KBM-7 (cell line): ENCODE measurements at places on chromosomes 5 and 9.
A peak's percentile ranks its signal among the peaks of the same experiment; 100 is the strongest.

DNA sequence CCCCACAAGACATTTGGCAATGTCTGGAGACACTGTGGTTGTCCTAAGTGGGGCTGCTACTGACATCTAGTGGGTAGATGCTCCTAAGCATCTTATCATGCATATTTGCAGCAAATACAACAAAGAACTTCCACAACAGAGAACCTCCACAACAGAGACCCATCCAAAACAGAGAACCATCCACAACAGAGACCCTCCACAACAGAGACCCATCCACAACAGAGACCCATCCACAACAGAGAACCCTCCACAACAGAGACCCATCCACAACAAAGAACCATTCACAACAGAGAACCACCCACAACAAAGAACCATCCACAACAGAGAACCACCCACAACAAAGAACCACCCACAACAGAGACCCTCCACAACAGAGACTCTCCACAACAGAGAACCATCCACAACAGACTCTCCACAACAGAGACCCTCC is 32.8 kb downstream of the ARPC5L start:
- peak; percentile 62 for DNase-seq

GRCh38 chr5:97096846-97097245 is 45.6 kb downstream of the LIX1 start:
- DNase-seq: no peak

DNA sequence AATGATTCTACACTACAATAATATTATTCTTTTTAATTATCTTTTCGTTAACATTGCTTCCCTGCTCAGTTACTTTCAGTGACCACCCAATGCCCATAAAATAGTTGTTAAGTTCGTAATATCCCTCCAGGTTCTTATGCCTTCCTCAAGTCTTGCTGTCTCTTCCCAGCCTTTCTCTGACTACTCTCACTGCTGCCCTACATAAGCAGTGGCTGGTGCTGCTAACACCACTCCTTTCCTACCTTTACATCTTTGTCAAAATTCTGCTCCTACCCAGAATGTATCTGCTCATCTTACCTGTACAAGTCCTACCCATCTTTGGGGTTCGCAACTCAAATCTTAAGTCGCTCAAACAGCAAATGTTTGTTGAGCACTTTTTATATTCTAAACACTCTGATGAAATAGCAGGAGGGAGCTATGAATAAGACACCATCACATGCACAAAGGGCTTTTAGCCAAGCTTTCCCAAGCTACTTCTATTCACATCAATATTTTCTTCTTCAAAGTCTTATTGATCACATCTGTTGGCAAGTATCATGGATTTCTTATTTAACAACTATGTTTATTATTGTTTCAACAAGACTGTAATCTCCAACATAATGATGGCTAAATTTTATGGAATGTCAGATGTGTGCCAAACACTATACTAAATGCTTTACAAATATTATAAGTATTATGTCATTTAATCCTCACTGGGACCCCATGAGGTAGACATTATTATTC is 29.5 kb downstream of the SLC25A46 start:
- DNase-seq: no peak

- no peak for DNase-seq
These were observed at the start of gene ELAVL2 for GRCh38 chr9:23826120-23826629. ELAVL2 (minus strand) TSS chr9:23826240; CDS start chr9:23762234, 64,006 bp downstream.

GRCh38 chr5:59768152-59769040 is 125.1 kb downstream of the PDE4D start:
- peak; percentile 66 for DNase-seq

DNA sequence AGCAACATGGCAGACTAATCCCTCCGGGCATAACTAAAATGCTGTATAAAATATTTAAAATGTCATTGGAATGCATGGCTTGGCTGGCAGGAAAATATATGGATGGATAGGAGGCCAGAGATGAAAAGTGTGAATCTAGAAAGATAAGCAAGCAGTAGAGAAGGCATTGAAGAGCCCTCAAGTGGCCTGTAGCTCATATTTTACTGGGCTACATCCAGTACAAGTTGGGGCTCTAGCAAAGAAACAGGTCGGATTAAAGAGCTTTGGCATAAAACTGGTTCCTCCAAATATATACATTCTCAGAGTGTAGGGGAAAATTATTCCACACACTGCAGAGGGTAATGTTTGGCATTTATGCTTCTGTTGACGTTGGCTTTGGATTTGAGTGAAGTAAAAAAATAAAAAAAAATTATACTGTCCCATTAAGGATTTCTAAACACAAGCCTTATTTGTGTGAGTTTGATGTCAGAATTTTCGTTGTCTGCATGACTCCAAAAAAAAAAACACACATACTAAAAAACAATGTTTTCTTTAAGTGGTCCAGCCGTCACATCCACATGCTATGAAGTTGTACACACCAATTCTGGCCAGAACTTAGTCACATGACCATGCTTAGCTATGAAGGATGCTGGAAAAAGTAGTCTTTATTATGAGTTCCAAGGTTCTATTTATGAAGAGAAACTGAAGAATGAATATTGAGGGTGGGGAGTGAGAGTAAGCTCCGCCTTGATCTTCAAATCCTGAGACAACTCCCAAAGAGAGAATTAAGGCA is 147.0 kb downstream of the TLE1 start:
- DNase-seq: no peak

GRCh38 chr5:85452322-85453025 is 1067.8 kb upstream of the EDIL3 start:
- no peak for DNase-seq

DNA sequence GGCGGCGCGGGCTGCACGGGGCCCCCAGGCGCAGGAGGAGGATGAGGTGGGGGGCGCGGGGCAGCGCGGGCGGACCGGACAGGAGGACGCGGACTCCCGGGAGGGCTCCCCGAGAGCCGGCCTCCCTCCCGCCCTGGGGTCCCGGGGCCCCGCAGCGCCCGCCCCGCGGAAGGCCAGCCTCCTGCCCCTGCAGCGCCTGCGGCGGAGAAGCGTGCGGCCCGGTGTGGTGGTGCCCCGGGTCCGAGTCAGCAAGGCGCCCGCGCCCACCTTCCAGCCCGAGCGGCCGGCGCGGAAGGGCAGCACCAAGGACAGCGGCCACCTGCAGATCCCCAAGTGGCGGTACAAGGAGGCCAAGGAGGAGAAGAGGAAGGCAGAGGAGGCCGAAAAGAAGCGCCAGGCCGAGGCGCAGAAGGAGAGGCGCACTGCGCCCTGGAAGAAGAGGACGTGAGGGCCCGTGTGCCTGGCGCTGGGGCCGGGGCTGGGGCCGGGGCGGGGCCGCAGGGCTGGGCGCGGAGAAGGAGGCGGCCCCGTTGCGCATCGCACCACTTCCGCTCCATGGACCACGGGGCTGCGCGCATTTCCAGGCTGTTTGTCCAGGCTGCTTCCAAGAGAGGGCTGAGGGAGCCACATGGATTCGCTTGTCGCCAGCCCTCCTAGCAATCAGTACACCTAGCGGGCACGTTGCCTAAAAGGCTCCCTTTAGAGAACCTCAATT is 86.0 kb downstream of the ANKRD33B start:
- DNase-seq: no peak

- no peak for DNase-seq
These were observed 33.5 kb upstream of the ADAM19 start for GRCh38 chr5:157608972-157609565.

DNA sequence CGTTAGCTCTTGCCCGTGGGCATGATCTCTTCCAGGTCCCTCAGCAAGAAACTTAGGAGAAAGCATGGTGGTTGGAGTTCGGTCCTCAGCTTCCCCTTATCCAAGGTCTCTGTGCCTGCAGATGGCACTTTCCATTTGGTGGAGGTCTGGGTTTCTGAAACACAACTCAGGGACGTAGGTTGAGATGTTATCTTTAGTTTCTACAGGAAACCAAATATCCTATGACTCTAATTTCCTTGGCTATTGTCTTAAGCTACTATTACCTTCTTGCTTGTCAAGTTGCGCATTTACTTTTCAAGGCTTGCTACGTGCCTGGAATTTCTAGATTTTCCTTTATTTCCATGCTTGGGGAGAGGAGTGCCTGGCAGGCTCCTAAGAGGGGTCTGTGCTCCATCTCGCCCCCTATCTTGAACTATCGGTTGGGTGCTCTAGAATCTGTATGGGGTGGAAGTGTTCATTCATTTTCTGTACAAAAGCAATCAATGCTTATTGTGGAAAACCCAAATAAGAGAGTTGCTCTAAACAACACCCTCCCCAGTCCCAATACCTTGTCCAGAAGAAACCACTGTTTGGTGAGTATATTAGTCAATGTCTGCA is 32.9 kb upstream of the KCNIP1 start:
- no peak for DNase-seq

DNA sequence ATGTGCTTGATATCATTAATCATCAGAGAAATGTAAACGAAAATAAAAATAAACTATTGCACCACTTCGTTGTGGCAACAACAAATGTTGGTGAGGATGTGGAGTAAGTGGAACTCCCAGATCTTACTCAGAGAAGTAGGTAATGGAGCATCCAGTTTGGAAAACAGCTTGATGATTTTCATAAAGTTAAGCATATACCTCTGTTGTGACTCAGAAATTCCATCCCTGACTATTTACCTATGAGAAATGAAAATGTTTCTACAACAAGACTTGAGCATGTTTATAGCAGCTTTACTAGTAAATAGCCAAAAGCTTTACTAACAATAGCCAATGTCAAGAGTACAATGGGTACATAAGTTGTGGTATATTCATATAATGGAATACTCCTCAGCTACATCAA is 214.7 kb upstream of the NMUR2 start:
- no peak for DNase-seq

- no peak for DNase-seq
These were observed 19.4 kb downstream of the CHD1 start for GRCh38 chr5:98909363-98909762.

- DNase-seq: peak; percentile 63
These were observed 7.3 kb downstream of the CCDC112 start for GRCh38 chr5:115289104-115289503.

- DNase-seq: no peak
These were observed 112.5 kb downstream of the SLC25A46 start for GRCh38 chr5:110851357-110851756.

- DNase-seq: no peak
These were observed 7.7 kb upstream of the EGFL7 start for GRCh38 chr9:136654820-136655535.

DNA sequence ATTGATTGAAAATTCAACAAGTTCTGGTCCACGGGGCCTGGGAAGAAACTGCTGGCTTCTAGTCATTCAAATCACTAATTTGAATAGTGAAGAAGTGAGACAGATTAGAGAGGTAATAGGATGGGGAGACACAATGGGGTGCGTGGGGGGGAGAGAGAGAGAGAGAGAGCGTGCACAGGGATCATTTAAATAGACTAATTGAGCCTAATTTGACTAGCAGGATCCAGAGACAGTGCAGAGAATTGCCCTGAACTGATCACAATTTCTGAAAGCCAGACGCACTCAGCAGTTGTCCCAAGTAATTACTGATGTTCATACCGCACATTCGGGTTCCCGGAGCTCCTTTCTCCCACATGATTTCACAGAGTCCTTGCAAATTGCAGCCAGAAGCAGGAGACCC is 50.3 kb upstream of the C5orf58 start:
- DNase-seq: no peak

DNA sequence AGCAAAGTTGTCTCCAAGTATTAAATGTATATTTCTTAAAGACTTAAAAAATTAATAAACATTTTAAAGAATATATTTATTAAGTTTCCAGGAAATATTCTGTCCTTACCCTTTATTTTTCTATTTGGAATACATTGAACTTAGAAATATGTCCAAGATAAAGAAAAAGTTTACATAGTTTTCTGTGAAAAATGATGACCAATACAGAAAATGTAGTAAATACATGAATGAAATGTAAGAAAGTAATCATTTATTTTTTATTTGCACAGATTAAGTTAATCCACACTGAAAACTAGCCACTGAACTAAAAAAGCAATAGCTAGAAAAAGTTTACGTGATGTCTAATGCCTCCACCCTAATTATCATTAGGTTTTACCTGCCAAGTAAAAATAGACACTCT is 273.2 kb downstream of the ARL15 start:
- no peak for DNase-seq

DNA sequence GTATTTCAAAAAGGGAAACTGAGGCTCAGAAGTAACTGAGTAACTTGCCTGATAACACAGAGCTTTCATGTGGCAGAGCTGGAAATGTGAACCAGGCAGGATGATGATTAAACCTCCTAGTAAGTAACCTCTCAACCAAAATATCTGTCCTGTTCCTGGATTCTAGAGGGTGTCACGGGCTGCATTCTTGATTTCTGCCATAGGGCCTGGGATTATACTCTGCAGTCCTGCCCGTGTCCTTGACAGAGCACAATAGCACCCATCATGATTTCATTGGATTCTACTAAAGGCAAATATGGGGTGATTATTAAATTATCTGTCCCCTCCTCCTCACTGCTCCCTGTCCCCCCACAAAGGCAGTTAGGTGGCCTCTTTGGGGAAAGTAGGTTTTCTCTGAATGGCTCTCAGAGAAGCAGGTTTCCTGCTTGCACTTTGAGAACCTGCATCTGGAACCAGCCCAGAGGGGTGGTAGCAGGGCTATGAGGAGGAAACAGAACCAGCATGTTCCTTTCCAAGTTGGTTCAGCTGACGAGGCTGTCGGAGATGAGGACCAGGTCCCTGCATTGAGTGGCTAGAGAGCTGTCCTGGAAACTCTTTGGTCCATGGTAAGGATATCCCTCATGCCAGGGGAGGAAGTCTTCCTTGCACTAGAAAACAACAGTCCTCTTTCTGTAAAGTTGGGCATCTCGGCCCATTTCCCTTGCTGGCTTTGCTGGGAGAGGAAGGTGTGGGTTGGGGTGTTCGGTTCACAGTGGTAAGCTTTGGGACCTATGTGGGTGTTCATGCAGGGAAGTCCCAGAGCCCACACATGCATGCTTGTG is 36.6 kb downstream of the PPARGC1B start:
- DNase-seq: no peak

- DNase-seq: no peak
These were observed 192.1 kb upstream of the DMRT1 start for GRCh38 chr9:649128-650074.

DNA sequence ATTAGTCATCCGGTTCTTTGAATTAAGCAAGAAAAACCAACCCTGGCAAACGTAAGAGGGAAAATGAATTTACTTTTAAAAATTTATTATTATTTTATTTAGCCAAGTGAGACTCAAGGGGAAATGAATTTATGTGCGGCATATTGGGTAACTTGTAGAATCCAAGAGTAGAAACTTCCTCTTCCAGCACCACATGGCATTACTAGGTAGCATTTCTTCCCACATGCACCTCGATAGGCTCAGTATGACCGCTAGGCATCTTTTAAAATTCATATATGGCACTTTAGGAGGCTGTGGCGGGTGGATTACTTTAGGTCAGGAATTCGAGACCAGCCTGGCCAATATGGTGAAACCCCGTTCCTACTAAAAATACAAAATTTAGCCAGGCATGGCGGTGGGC is 17.6 kb upstream of the MYO10 start:
- DNase-seq: no peak

- DNase-seq: no peak
These were observed 8.2 kb downstream of the ST6GALNAC4 start for GRCh38 chr9:127908660-127908926.

- no peak for DNase-seq
These were observed 30.1 kb downstream of the NIPSNAP3B start for GRCh38 chr9:104794070-104794469.

DNA sequence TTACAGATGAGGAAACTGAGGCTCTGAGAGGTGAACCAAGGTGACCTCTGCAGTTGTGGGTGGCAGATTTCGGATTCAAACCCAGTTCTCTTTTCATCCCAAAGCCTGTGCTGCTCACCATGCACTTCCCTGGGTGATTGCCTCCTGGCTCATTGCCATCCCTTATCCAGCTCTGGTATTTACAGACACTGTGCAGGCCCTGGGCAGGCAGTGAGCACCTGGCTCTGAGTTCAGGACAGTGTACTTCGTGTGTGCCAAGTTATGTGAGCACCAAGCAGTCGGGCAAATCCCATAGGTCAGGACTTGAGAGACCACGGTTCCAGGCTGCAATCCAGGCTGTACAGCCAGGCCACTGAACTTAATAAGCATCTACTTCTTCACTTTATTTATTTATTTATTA is 1.4 kb downstream of the LRSAM1 start:
- no peak for DNase-seq
